Posterior vena cava (tissue), 2 donors: ENCODE measurements at places on chromosomes 7 and 10. TPM values are rescaled to one million over a fixed set of nuclear protein-coding genes. Genes with fewer than 3 reads are reported as not detected.

GRCh38 chr7:124840435-124840834 is 74.8 kb upstream of the GPR37 start:
- DNase-seq, result no peak

DNA sequence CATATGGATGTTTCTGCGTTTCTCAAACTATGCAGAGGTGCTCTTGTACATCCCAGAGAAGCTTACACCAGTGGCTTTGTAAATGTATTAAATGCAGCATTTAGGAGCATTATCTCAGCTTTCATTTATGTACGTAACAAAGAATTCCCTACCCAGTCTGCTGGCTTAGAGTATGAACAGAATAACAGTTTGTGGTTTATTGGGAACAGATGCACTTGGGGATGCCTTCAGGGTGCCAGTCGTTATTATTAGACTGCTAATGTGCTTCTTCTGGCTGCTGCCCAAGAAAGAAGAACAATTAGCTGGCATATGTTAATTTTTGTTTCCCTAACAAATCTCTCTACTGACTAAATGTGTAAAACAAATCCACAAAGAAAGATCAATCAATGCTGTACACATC is 241.9 kb downstream of the FOXP2 start:
- no peak for DNase-seq

PRPS1L1 gene
- total RNA-seq, result not detected

GRCh38 chr7:4631380-4632179 is 50.5 kb upstream of the FOXK1 start:
- DNase-seq, result peak; percentile 95

DNA sequence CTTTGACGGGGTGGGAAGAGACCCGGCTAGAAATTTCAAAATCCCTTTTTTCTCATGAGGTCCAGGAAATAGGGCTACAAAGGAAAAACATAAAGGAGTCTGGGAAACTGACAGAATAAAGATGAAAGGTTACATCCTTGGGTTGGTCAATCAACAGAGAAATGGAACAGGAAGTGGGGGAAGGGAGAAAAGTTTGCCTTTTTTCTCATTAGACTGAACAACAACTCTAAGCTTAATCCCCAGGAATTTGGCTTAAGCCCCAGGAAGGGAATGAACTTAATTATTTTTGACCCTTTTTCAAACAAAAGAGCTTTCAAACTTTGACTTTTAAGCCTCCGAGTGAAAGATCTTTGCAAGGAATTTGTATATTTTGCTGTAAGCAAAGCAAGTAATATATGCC is 32.7 kb downstream of the LGI1 start:
- DNase-seq, result no peak

- no peak for DNase-seq
Observed at GRCh38 chr10:98196985-98197384, 62.5 kb downstream of the R3HCC1L start.

GRCh38 chr10:118808601-118809356 is 54.0 kb upstream of the CACUL1 start:
- DNase-seq, result no peak

GRCh38 chr10:122113945-122114747 is 125.2 kb downstream of the TACC2 start:
- DNase-seq, result no peak

DNA sequence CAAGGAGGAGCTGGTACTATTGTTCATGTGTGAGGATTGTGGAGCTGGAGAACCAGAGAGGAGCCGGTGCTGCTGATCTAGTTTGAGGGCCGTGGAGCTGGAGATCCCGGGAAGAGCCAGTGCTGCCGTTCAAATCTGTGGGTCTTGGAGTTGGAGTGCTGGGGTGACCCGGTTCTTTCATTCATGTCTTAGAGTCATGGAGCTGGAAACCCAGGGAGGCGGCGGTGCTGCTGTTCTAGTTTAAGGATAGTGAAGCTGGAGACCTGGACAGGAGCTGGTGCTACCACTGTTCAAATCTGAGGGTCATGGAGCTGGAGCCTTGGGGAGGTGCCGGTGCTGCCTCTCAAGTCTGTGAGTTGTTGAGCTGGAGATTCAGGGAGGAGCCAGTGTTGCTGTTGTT is 88.5 kb upstream of the ZNF479 start:
- peak; percentile 72 for DNase-seq

SPDYE2 gene
- total RNA-seq, result not detected

GRCh38 chr10:71072131-71072822 is 140.1 kb upstream of the UNC5B start:
- DNase-seq, result peak; percentile 63

GRCh38 chr7:66732439-66732838 is 8.1 kb upstream of the RABGEF1 start:
- DNase-seq, result no peak

- no peak for DNase-seq
Observed at GRCh38 chr10:4944841-4945240, 18.4 kb upstream of the AKR1C1 start.

RNF32 gene
- not detected for total RNA-seq

DNA sequence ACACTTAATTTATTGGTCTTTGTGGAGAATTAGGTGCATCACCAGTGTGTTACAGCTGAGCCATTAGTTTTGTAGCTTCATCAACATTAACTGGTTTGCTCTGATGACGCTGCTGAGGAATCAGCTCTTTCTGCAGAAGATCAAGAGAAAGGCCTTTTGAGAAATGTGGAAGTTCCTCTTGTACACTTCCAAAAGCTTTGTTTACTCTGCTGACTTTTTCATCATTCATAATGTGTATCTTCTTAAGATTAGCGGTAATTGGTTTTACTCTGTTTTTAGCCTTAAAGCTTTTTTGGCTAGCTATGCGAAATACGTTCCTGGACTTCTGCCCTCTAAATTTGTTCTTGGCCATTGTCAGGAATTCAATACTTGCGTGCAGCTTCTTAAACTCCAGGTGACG is 8.2 kb upstream of the PHYH start:
- DNase-seq, result no peak

GRCh38 chr10:118926072-118926417 is 103.5 kb upstream of the NANOS1 start:
- DNase-seq, result no peak

DNA sequence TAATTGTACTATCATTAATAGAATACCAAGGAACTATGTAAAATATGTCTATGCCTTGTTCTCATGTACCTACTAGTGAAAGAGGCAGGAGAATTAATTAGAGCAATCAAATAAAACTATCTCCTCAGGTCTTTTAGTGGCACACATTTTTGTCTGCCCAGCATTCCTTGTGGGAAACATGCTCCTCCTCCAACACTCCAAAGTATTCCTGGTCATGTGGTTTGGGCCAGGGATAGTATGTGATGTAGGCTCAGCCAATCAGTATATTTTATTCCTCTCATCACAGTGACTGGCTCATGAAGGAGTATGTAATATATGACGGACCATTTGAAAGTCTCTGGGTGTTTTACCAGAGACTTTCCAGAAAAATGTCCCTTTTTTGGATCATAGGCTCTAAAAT is 16.7 kb upstream of the SYPL1 start:
- no peak for DNase-seq

DNA sequence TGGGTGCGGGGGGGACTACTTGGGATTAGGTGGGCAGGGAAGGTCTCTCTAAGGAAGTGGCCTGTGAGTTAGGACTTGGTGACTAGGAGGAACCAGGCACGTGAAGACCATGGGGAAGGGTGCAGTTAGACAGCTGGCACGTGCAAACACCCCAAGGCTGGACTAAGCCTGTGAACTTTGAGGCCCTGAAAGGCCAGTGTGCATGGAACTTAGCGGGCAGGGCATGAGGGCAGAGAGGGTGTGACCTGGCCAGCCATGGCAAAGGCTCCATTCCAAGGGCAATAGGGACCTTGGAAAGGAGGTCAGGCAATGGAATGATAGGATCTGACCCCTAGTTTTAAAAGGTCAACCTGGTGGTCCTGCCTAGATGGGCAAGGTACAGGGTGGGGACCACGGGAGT is 158.4 kb upstream of the PCBD1 start:
- DNase-seq, result peak; percentile 36

DNA sequence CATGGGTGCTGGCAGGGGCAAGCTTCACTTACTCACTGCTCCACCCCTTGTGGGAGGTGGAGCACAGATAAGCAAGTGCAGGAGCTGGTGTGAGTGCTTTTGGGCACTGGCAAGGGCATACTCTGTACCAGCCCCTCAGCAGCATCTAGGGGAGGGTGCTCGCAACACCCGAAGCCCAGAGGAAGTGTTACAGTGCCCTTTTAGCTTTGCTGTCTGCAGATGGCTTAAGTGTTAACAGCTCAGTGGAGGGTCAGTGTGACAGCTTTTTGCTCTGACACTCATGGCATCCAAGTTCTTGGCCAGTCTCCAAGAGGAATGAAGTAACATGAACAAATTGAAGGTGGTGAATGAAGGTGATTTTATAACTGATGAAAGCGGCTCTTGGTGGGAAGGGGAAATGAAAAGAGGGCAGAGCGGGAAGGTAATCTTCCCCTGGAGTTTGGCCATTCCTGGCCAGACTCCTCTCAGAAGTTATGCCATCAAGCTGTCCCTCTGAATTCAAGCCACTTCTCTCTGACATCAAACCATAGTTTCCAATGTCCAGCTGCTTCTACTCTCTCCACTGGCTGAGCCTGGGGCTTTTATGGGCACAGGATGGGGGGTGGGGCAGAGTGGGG is 862.5 kb downstream of the KCNMA1 start:
- no peak for DNase-seq

DNA sequence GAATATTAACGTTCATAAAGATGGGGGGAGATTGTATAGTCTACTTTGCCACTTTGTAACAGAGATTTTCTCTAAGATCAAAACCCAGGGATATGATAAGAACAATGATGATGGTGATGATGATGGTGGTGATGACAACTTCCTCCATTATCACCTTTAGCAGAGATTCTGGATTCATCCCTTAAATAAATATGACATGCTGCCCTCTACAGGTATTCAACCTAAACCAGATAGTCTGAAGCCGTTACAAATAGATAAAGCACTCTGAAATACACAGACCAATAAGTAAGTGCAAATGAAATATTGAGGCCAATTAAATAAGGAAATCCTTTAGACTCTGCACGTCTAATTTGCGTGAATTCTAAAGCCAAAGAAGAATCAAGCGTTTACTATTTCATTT is 211.5 kb downstream of the CREB5 start:
- no peak for DNase-seq

GRCh38 chr10:14550471-14550981 is 219.8 kb upstream of the FRMD4A start:
- no peak for DNase-seq

DNA sequence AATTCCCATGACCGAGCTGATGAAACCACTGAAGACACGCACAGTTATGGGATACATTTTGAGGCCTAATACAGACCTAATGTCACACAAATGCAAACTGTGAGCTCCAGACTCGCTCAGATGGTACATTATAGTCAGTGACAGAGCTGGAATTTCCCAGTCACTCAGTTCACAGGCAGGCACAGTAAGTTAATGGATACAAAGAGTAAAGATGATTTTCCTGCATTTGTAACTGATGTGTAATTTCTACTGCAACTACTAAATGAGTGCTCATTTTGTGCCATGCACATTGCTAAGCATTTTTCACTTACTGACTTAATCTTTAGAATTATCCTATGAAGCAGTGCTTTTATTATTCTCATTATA is 56.5 kb downstream of the ENO4 start:
- no peak for DNase-seq

AMZ1 gene
- 1.1 TPM for total RNA-seq

OR2A5 gene
- not detected for total RNA-seq

- no peak for DNase-seq
Observed at GRCh38 chr10:66604195-66604594, 321.6 kb upstream of the LRRTM3 start.

DNA sequence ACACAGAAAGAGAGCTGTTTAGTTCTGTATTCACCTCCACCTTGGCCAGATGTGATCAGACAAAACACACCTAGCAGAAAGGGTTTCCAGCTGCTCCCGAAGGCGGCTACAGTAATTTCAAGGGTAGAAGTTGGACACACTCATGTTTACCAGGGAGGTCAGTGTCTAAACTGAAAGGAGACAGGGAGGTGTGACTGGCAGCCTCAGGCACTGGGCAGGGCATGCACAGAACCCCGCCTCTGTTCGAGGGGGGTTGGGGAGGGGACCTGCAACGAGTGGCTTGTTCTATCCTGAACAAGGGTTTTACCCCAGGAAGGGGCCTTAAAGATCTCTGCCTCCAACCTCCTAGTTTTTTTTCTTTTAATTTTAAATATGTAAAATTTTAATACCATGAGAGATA is 49.6 kb downstream of the BPGM start:
- DNase-seq, result no peak

DNA sequence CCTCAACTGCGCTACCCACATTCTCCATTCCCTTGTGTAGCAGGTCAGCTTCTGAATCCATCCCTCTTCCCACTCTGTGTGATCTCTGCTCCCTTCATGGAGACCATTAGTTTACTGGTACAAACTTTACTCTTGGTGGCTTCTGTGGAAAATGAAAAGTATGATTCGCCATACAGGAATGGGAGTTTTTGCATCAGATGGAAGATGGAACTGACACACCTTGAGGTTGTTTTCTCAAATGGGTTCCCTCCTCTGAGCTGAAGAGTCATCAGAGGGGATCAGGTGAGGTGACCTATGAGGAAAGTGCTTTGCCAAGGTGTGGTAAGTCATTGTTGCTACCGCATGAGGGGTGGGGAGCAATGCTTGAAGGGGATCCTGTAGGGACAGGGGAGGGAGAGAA is 266.8 kb downstream of the INHBA start:
- DNase-seq, result no peak

DNA sequence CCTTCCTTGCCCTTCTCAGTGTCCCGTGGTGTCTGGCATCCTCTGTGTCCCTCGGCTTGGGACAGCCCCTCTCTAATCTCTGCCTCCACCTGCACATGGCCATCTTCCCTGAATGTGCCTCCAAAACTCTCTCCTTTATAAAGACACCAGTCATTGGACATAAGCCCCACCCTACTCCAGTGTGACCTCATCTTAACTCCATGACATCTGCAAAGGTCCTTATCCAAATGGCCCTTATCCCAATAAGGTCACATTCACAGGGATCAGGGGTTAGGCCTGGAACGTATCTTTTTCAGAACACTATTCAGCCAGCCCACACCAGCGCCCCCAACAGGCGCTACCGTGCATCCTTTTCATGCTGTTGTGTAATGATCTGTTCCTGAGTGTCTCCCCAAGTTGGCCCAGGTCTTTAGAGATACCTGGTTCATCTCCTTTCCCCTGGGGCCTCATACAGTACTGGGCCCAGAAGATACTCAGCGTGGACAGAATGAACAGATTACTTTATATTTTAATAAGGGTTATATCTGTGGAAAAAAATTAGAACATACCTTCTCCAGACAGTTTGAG is 132.6 kb upstream of the ADAM12 start:
- DNase-seq, result no peak

DNA sequence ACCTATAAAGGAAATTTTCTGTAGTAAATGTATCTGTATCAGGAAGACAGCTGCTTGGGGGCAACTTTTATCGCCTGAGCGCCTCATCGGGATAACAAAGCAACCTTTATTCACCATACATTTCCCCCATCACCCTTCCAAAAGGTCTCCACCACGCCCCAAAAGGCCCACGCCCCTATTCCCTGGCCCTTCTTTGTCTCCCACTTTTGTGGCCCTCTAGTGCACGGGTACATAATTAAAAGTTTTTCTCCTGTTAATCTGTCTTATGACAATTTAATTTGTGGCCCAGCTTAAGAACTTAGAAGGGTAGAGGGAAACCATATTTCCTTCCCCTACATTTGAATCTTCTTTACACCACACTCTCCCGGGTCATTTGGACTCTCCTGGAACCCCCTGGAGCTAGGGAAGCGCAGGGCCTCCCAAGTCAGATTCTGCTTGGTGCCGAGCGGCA is 625 bp downstream of the RP9 start:
- DNase-seq, result no peak

- no peak for DNase-seq
Observed at GRCh38 chr7:81574723-81575326, 195.0 kb downstream of the HGF start.
